ENCODE measurements at places on chromosomes 4 and X.

DNA sequence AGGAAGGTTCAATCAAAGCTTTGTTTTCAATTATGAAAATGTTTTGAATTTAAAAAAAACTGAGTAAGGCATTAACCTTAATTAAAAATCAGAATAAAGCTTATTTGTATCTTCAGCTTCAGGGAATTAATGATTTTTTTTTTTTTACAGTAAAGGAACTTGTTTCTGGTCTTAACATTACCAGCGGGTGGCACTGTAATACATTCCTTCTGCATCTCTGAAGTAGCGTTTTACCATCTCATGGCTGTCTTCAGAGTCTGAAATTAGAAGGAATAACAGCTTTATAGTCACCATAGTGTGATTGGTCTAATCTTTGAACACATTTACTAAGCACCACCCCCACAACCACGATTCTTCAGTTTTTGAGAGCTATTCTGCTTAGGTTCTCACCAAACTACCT, 102.6 kb downstream of the IL1RAPL2 start:
- DNase-seq, result peak; percentile 5

GRCh38 chr4:145219090-145219489, 38.7 kb upstream of the OTUD4 start:
- no peak for DNase-seq

- DNase-seq, result no peak
Measured at GRCh38 chr4:113146876-113147358, 97.5 kb downstream of the ANK2 start.

DNA sequence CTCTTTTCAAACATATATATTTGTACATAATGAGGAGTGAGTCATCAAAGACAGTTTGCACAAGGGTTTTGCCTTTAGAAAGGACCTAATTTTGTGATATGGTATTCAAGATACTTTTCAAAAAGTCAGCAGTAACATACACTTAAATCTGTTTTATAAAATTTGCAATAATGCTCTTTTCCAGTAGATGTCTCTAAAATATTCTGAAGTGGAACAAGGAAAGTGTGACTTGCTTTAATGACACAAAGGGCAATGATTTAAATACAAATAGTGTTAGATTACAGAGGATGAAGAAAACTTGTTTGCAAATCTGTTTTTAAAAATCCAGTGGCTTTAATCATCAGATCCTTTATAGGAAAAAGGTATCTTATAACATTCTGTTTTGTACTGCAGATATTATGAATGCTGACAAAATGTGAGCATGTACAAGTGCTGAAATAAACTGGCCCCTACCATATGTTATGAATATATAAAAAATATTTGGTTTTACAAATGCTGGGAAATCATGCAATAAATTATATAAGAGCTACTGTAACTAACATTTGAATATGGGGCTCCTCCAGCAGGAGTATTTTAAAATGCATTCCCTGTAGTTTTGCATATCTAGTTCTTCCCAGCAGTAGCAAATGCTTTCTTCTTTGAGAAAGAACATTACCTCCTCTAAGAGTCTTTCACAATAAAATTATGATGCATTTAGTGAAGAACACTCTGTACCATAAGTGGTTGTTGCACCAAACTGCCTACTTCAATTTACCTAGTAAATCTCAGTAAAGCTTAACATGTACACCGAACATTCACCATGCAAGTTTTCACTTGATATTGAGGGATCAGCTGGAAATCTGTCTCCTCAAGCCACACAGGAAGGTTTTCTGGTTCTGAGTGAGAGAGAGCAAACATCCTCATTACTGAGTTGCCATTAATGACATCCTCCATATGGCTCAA, 20.2 kb downstream of the MMRN1 start:
- peak; percentile 83 for DNase-seq

- peak; percentile 92 for DNase-seq
Measured at GRCh38 chr4:83358410-83358809, 23.8 kb upstream of the HPSE start.
